Stimulated activated naive CD8-positive, alpha-beta T cell treated with anti-CD3 and anti-CD28 coated beads, Interleukin-15, amount 100 ng/mL, for 72 hours (primary cell): ENCODE measurements at places on chromosomes 1 and 21.

DNA sequence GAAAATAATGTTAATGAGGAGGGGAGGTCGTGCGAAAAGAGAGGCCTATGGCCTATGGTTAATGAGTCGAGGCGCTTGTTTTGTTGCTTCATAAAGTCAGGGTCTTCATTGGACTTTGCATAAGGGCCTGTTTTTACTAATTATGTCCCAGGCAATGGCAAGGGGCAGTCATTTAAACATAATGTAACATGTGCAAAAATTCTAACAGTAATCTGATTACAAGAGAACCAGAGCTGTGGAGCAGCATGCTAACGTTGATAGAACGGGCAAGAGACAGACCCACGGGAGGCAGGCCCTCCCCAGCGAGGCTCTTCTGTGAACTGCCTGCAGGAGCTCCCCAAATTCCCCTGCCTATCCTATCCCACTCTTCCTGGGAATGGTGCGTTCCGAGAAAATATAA, 22.6 kb upstream of the CAMK1G start:
- DNase-seq = no peak

DNA sequence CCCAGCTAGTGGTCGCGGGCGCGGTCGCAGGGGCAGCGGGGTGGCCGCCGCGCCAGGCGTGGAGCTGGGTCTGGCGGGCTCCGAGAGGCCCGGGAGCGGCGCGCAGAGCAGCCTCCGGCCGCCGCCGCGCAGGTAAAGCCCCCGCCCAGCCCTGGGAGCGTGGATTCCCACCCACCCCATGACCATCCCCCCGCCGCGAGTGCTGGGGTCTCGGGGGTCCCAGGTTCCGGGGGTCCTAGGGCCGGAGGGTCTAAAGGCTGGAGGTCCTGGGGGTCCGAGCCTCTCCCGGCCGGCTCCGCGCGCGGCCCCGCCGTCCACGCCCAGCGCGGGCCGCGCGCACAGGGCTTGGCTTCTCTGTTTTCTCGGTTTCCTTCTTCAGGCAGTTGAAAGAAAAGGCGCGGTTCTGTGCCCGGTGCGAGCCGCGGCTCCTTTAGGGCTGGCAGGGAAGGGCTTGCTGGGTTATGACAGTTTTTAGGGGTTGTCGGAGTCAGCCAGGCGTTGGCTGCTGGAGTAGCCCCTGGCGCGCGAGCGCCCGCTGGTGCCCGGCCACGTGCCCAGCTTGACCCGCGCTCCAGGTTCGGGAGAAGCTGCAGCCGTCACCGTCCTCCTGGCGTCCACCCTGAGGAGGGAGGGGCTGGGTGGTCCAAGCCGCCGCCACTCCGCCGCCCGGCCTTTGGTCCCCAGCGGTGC, 359 bp downstream of the LRRC3 start:
- peak; percentile 49 for DNase-seq

DNA sequence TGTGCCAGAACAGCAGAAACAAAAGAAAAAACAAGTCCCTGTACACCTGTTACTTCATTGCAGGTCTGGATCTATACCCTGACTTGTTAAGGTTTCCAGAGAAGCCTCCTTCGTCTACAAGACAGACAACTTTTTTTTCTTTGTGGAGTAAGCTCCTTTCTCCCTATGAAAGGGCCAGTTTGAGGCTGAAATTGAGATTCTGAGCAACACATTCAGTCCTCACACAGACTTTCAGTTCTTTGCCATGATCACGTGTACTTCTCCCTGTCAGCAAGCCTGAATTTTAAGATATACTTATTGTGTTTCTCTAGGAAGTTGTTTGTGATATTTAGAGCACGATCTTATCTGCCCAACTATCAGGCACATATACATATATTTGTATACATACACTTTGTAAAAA, 374.0 kb downstream of the NTNG1 start:
- no peak for DNase-seq

GRCh38 chr1:21522525-21523038, 13.4 kb downstream of the ALPL start:
- no peak for DNase-seq

- no peak for DNase-seq
Measured at GRCh38 chr1:61124078-61124477, 41.7 kb downstream of the NFIA start.

GRCh38 chr1:55304229-55304740, 89.1 kb upstream of the USP24 start:
- no peak for DNase-seq

- DNase-seq = no peak
Measured at GRCh38 chr1:155079210-155079486, 511 bp downstream of the EFNA3 start.

DNA sequence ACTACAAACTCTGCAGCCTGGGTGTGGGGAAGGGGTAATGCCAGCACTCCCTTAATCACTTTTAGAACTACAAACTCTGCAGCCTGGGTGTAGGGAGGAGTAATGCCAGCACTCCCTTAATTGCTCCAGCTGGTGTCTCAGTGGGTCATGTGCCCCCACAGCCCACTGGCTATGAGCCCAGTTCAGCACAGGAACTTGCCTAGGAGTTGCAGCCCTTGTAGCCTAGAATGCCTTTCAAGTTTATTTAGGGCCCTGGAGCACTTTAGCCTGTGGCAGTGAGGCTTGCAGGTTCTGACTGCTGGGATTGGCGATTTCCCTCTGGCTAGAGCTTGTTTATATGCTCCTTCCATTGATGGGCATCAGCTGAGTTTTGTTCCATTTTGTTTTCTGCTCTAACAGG, 17.1 kb downstream of the VN1R5 start:
- no peak for DNase-seq

GRCh38 chr1:172906778-172907592, 143.8 kb downstream of the TNFSF18 start:
- DNase-seq = peak; percentile 29

DNA sequence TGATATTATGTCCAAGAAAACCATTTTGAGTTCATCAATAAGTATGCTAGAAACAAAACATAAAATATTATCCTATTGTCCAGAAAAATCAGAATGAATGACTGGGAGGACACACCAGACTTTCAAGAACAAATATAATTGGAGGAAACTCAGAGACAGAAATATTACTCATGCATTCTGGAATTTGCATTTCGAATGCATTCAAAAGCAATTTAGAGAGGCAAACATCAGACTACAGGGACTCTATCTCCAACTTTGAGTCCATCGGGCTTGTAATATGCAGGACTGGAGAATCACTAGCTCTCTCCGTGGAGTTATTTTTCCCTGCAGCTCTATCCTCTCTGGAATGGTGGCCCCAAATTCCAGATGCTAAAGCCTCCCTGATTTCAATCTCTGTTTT, 161.8 kb downstream of the CDC42BPA start:
- no peak for DNase-seq

GRCh38 chr1:71228742-71229365, 148.0 kb upstream of the ZRANB2 start:
- no peak for DNase-seq

- peak; percentile 54 for DNase-seq
Measured at GRCh38 chr1:12436817-12437599, 181.0 kb downstream of the DHRS3 start.

DNA sequence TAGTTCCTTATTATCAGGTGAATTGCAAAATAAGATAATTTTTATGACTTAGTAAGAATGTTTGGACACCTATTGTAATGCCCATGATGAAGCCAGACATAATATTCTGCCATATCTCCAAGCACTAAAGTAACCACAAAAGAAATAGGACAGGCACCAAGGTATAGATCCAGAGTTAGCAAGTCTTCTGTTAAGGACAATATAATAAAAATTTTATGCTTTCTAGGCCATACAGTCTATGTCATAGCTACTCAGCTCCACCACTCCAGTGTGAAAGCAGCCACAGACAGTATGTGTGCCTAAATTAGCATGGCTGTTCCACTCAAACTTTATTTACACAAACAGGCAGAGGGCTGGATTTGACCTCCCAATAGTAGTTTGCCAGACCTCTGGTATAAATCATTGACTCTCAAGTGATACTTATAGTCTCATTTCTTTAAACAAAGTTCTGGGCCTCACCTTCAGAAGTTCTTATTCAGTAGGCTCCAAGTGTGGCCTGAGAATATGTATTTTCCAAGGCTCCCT, 88.3 kb downstream of the SCMH1 start:
- DNase-seq = no peak

- DNase-seq = no peak
Measured at GRCh38 chr1:242784807-242785206, 260.3 kb upstream of the PLD5 start.

DNA sequence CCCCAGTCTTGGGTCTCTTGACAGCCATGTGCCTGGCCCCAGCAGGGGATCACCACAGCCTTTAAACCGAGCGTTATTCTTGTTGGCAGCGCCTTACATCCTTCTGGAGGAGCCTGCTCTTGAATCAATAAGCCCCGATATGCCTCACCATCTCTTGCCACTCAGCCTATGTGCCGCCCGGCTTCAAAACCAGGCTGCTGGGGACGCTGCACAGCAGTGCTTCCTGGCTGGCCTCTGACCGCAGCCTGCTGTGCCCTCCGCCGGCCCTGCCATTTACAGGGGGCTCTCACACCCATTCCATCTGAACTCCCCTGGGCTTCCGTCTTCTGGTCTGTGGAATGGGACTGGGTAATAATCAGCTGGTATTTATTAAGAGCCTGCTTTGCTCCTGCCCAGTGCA, 3.0 kb upstream of the PEX10 start:
- no peak for DNase-seq

- DNase-seq = no peak
Measured at GRCh38 chr1:231606712-231607111, 19.9 kb upstream of the DISC1 start.

GRCh38 chr1:151720554-151720953, 768 bp upstream of the RIIAD1 start:
- no peak for DNase-seq

DNA sequence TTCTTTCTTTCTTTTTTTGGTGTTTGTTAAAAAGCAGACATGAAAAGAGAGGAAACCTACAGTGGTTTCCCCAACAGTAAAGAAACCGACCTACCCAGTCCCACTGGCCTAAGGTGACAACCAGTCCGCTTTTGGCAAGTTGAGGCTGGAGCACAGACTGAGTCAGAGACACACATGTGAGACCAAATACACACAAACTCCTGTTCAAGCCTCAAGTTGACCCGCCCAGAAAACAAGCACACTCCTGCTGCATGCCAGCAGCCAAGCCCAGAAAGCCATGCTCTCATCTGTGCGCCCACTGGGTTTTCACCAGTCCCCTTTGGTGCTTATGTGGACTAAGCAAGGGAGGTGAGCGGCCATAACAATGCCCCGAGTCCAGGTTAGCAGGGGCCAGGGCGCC, 64.6 kb upstream of the GPR153 start:
- no peak for DNase-seq

- peak; percentile 34 for DNase-seq
Measured at GRCh38 chr1:151472856-151473731, 13.8 kb upstream of the POGZ start.

GRCh38 chr1:219227360-219228057, 53.8 kb downstream of the LYPLAL1 start:
- DNase-seq = no peak

DNA sequence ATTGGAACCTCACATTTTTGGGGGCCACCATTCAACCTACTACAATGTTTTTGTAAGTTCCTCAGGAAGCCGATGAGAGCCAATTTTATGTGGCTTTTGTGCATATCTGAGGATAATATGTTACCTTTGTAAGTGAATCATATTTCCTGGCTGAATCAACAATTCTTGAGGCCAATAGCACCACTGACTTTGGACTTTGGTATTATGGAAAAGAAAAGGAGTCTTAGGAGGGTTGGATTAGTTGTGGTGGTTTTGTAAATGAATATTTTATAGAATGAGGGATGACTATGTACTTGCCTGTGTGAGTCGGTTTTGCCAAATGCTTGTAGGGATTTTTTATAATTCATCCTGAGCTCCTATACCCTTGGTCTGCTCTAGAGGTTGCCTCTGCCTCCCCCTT, 181.5 kb upstream of the HMGB4 start:
- no peak for DNase-seq

- DNase-seq = no peak
Measured at GRCh38 chr1:41044187-41044586, 22.7 kb upstream of the SLFNL1 start.

GRCh38 chr1:216937491-216937890, 214.3 kb upstream of the ESRRG start:
- no peak for DNase-seq

GRCh38 chr1:35500439-35500838, 56.8 kb downstream of the KIAA0319L start:
- no peak for DNase-seq

GRCh38 chr1:117363571-117364048, 3.6 kb upstream of the MAN1A2 start:
- DNase-seq = peak; percentile 14
